HT-29 (cell line): ENCODE measurements at places on chromosomes 3 and 15.

DNA sequence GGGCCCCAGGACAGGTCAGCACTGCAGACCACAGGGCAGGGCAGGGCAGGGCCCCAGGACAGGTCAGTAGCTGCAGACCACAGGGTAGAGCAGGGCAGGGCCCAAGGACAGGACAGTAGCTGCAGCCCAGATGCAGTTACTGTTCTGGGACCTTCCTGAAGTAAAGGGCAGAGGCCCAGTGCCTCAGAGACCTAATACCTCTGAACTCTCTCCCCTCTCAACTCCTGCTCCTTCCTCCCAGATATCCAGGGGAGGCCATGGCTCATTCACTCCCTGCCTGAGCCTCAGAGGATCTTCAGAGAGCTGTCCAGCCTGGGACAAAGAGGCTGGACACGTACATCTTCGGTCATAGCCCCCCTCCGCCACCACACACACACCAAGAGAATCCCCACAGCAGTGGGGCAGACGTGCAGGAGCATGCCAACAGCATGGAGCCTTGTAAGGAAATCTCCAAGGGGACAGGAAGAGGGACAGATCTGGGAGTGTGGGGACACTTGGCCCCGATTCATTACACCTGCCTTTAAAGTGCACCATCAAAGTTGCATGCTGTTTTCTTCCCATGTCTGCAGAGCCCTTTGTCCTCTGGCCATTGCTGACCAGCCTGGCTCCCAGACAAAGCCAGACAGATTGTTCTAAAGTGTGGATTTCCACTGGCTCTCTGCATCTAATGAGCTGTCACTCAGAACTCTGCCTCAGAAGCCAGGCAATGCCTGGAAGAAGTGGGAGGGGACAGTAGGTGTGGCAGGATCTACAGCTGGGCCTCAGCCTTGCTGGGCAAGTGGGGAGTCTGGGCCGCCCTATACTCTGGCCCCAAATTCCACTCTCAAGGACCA is 24.2 kb upstream of the BUB1B start:
- DNase-seq: no peak

- DNase-seq: no peak
These were observed 630 bp upstream of the EFCAB12 start for GRCh38 chr3:129429080-129429451.

DNA sequence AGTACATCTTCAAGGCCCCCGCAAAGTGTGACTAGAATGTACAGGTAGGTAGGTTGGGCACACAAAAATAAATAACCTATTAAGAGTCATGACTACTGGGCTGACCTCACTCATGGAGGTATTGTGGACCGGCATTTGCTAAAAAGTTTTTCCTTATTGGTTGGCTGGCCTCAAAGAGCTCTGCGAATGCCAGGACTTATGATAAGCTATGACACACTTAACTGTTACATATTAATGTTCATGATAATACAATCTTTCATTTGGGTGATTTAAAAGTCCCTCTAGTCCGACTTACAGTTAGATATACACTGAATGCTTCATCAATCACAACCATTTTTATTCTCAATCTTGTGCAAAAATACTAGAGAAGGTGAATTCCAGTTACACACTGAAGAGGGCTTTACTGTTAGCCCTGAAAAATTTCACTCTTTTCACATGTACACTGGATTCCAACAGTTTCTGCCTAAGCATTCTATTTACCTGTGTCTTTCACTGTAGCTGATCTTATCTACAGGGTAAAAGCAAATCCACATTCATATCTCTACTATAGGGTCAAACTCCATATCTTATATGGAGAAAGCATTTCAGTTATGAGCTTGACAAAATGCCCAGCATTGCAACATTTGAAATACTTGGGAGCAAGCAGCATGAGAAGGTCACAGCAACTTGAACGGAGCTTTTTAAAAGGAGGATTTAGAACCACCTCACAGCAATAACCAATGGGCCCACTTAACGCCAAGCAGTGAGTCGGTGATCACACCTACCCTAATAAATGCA is 329.1 kb downstream of the FOXP1 start:
- peak; percentile 60 for DNase-seq

DNA sequence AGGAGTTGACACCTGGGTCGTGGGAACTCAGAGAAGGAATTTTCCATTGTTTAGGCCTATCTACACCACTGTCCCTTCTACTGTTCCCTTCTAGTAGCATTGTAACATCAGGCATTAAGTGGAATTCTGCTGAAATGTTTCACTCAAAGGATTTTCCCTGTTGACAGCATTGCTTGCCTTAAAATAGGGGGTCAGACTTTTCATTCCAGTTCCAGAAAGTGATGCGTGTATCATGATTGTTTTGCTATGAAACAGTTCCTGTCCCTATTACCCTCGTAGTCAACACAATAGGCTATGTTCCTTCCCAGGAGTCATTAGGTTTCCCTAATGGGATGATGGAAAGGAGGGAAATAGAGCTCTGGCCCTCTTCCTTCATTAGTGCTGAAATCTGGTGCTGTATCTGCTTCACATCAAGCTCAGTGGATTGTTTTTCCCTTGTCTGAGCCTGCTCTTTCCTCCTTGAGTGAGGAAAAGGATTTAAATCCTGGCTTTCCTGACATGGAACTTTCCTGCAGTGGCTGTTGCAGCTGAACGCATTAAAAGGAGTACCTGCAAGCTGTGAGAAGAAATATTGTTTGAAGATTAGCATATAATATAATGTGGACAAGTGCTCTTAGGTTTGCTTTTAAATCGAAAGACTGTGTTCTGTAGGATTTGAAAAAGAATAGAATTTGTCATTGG is 195.9 kb downstream of the KLHL25 start:
- no peak for DNase-seq

DNA sequence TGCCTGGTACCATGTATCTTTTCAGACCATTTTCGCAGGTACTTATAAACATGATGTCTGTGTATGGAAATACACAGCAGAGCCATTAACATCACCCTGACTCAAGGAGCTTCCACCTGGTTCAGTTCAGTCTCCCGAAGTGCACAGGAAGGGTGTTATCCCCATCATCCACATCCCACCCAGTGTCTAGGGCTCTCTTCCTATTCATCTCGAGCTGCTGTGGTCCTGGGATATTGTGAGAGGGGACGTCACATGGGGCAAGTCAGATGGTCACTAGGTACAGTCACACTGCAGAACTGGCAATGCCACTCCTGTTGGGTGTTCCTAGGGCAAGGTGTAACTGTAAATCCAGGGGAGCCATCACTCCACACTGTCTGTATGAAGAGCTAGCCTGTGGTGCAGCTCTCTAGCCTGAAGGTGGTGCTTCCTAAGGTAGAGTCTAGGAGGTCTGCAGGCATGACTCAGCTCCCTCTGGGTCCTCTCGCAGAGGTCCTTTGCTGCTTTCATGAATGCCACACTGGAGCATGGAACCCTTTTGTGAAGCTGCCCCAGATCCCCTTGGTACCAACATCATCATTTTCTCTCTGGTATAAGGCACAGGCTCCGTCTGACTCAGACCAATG is 13.9 kb downstream of the ISLR2 start:
- peak; percentile 69 for DNase-seq

DNA sequence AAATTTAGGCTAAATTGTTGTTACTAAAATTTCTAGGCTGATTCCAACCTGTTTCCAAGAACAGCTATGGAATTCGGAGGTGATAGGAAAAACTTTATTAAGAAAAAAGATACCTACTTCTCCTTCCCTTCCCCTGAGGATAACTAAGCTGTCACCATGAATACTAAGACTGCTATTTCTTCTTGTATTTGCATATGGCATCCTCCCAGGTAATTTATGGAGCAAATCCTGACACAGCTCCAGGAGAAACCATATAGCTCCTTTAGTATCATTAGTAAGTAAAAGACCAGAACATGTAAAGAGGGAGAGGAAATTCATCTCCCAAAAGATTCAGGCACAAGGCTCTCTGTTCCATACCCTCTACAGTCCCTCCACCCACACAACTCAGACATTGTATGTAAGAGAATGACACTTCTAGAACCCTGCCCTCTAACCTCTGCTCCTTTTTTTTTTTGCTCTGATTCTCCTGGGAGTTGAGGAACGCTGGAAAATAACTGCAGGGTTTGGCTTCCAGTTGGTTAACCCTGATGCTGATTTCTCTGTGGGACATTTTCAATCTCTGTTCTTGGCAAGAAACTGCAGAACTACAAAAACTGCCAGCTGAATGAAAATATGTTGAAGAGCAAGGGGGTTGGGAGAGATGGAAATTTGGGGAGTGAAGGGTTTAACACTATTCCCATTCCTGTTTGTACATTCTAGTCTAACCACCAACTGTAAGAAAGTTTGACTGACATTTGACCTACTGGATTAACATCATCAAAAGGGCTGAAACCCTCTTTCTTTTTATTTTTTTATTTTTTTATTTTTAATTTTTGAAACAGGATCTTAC is 14.2 kb upstream of the MAGI1 start:
- DNase-seq: no peak

- DNase-seq: peak; percentile 54
These were observed 19.8 kb downstream of the HMG20A start for GRCh38 chr15:77440378-77440999.

DNA sequence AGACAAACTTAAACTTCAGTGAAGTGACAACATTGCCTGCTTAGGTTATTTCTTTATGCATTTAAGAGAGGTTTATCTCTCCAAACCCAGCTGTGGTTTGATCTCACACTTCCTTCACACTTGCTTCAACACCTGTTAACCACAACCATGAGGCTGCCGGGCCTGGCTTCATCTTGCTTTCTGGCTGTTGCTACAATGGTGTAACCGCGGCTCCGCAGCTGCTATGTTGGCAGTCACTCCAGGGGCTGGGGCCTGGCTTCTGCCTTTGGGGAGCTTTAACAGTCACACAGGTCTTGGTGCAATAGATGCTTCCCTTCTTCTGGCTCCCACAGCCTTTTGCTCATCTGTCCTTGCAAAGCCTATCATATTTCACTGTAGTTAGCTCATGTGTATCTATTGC is 72.9 kb upstream of the MNS1 start:
- DNase-seq: no peak

GRCh38 chr3:115301364-115301860 is 154.3 kb upstream of the ZBTB20 start:
- DNase-seq: no peak

DNA sequence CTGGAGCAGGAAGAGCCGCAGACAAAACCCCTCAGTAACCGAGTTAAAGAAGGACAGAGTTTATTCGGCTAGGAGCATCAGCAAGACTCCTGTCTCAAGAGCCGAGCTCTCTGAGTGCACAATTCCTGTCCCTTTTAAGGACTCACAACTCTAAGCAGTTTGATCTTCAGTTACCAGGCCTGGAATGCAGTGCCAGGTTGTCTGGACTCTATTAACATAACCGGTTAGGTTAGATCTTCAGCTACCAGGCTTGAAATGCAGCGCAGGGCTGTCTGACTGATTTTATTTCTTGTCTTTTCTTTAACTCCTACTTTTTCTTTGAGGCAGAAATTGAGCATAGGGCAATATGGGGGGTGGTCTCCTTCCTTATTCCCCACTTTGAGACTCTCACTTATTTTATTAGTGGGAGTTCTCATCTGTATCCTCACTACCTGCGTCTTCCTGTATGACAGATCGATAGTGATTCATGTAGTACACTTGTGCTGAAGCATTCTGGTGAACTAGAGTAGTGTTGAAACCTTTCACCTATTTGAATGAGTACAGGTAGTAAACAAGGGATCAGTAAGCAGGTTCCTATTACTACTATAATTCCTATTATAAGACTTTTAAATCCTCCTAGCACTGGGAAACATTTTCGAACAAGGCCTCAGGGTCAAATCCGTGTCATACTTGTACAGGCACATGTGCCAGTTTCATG is 325.0 kb downstream of the CGGBP1 start:
- peak; percentile 64 for DNase-seq

DNA sequence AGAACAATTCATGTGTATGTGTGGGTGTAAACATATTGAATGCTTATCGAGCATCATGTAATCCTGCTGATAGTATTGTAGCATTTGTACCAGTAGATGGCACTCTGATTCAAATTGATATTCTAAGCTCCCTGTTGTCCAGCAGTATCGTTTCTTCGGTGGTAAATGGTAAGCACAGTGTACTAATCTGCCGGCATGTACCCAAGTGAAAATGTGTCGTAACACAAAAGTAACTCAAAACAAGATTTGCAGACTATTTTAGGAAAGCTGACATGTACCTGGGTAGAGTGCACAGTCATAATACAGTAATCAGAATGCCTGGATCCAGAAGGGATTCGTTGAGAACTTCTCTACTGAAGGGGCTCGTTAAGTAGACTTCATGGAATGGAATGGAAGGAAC is 31.7 kb upstream of the MNS1 start:
- DNase-seq: peak; percentile 85

DNA sequence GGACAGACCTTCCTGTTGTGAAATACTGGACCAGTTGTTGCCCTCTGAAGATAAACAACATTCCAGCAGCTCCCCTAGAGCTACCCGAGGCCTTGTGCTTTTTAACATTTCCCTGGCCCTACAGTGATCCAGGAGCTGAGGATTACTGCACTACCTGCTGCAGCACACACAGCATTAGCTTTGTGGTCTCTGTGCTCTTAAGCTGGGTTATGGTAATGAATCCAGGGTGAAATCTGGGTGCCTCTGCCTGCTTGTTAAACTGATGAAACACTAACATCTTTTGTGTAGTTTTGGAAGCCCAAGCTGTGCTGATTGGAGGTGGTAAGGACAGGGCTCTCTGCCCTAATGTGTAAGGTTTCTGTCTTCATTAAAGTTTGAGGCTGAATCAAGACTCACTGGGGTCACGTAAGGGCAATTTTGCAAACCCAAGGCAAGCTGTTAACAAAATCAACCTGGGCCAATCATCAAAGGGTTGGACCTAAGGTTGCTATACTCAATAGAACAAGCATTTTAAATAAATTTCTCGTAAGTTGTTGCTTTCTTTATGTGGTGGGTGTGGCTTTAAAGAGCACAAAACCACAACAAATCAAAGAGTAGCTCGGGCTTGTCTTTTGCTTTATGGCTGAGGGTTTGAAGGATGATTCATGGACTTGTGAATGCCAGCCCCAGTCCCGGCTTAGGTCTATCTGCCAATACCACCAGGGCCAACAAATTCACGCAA is 183.9 kb downstream of the TPRG1 start:
- DNase-seq: peak; percentile 38

GRCh38 chr15:92907229-92907628 is 7.1 kb downstream of the CHD2 start:
- peak; percentile 40 for DNase-seq
